ENCODE measurements at places on chromosomes 4 and X.

DNA sequence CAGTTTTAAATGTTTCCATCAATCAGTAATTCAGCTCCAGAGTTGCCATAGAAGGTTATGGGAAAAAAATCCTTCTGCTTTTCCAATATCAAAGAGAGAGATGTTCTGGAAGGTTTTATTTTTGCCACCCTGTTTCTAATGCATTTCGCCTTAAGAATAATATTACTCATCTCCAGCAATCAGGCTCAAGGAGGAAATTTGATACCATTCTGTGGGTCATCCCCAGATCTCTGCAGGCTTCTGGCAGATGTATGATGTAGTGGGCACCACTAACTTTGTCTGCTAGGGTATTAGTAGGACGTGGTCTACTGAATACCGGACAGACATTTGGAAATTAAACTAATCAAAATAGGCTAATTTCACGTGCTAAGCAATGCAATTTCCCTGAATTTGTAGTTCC is 645.4 kb upstream of the TENM3 start:
- DNase-seq, result peak; percentile 55

- DNase-seq, result no peak
Measured at GRCh38 chr4:184573701-184574100, 75.5 kb downstream of the CASP3 start.

DNA sequence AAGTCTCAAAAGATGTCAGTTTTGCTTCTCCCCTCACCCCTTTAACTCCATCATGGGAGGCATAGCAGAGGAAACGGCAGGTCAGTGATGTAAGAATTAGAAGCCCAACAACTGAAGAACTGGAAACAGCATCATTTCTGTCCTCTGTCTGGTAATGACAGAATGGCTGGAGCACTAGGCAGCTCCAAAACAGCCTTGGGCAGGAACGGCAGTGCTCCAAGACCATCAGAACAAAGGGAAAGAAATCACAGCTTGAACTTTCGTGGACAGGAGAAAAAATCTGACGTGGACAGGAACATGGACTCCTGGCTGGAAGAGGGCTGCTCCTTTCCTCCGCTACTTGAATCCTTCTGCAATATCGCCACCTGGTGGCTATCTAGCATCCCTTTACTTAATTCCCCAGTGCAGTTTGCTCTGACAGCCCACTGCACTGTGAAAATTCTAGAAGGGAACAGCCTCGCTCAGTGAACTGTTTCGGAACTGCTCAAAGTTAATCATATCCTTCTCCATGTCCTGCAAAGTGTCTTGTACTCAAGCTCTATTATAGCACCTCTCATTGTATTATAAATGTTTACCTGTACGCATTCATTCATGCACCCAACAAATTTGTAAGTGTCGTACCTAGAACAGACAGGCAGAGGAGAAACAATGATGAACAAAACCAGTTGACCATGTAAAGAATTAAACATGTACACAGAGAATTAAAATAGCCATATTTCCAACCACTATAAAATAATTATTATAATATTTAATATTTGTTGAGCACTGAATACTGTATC is 20.4 kb downstream of the SLC25A53 start:
- peak; percentile 63 for DNase-seq

DNA sequence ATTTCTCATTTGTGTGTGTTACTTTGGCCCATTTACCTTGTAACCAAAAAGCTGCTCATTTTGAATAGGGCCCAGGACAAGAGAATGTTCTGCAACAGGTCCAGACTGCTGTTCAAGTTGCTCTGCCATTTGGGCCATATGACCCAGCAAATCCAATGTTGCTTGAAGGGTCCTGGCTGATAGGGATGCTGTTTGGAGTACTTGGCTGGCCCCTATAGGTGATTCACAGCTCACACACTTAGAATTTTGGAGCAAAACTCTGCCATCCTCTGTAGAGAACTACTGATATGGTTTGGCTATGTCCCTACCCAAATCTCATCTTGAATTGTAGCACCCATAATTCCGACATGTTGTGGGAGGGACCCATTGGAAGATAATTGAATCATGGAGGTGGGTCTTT is 131.5 kb downstream of the AASDH start:
- no peak for DNase-seq
